ENCODE measurements at places on chromosomes 12 and 14.

DNA sequence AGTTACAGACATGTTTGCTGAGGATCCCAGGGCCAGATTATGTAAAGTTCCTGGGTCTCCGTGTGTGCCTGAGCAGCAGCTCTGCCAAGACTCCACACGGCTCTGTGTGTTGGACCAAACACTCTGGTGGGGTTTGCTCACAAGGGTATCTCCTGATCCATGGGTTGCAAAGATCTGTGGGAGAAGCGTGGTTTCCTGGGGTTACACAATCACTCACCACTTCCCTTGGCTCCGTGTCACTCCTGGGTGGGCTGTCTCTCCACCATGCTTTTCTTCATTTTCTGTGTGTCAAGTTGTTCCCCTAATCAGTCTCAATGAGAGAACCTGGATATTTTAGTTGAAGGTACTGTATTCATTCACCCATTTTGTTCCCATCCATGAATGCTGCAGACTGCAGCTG lies 1088.8 kb downstream of the FSCB start:
- no peak for DNase-seq

DNA sequence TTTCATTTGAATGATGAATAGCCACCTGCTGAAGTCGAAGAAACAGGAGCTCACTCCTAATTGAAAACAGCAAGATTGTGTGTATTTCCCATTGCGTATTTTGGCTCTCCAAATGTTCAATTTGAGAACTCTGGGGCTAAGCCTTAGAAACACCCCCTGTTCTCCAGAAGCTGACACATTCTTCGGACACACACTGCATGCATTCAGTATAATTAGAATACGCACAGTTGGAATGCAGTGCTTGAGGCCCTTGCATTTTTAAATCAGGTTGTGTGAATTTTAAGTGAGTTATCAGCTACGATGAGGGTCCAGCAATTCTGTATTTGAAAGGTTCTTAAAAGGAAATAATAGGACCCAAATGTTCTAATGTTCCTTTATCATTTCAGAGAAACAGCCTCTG lies 103.8 kb downstream of the PRKD1 start:
- DNase-seq, result no peak

DNA sequence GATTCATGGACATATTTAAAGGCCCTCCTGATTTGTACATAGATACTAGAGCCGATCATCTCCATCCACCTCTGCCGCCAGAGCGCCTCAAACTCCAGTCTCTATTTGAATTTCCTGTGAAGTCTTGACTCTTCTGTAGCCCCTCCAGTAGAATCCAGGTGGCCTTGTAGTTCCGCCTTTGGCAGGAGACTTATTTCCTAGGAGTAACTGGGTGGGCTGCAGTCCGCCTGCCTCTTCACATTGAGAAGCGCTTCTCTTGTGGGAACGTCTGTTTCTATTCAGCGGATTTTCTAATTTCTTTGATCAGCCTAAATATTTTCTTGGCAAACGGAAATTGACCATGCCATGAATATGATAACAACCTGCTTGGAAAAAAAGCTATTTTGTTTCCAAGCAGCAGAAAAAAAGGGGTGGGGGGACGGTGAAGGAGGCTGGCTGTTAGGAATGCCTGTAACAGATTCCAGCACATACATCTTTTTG lies 9.0 kb upstream of the SIX1 start:
- DNase-seq, result no peak

GRCh38 chr12:25994901-25995625 lies 36.6 kb downstream of the RASSF8 start:
- DNase-seq, result no peak

GRCh38 chr14:100115726-100116125 lies 43.7 kb downstream of the DEGS2 start:
- no peak for DNase-seq

DNA sequence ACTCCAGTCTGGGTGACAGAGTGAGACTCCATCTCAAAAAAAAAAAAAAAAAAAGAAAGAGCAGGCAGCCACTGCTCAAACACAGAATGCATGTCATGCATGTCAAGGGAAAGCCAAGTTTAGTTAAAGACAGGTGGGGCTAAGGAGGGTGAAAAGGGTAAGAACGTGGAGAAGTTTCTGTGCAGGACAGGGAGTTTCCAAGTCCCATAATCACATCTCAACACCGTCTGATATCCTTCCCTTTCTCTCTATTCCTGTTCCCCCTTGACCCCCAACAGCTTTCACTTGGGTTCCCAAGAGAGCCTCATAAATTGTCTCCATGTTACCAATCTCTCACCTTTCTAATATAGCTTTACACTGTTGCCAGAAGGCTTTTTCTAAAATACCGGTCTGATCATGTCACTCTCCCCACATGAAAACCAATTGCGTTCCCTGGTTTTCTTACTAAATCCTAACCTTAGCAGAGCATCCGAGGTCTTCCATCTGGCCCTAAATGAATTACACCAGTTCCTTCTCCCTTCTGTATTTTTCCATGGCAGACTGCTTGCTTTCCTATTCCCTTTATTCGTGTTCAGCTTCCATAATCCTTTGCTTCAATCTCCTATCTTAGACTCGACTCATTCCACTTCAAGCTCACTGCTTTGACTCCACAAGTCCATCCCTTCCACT lies 37.0 kb downstream of the LIMA1 start:
- no peak for DNase-seq

DNA sequence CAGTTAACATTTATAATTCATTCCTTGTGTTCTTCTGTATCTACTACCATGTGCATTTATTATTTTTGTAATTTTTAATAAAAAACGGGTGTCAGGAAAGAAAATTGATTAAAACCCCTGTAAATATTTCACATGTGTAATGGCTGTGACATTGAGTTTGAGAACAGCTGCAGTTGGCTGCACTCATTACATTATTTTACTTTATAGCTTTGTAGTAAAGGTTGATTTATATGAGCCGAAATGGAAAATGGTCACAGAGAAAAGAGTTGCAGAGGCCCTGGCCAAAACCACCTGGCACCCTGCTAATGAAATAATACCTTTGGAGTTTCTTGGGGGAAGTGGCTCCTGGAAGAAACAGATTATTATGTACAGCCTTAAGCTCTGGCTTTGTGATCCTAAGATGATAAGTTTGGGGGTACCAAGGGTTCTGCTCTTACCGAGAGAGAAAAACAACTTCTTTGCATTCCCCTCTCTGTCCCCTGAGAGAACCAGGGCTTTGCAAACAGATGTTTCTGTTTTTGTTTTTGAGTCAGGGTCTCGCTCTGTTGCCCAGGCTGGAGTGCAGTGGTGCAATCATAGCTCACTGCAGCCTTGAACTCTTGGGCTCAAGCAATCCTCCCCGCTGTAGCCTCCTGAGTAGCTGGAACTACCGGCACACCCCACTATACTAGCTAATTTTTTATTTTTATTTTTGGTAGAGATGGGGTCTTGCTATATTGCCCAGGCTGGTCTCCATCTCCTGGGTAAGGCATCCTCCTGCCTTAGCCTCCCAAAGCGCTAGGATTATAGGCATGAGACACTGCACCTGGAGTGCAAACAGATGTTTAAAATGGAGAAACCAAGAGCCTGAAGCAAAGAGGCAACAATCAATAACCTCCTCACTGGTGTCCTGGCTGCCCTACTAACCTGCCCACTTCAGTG lies 9.7 kb upstream of the DYNLL1 start:
- no peak for DNase-seq

GRCh38 chr12:2586156-2587038 lies 208.4 kb upstream of the FKBP4 start:
- DNase-seq, result no peak

Measured in H1 (cell line).